ENCODE measurements at places on chromosomes 1 and 21.
A peak's percentile ranks its signal among the peaks of the same experiment; 100 is the strongest.

DNA sequence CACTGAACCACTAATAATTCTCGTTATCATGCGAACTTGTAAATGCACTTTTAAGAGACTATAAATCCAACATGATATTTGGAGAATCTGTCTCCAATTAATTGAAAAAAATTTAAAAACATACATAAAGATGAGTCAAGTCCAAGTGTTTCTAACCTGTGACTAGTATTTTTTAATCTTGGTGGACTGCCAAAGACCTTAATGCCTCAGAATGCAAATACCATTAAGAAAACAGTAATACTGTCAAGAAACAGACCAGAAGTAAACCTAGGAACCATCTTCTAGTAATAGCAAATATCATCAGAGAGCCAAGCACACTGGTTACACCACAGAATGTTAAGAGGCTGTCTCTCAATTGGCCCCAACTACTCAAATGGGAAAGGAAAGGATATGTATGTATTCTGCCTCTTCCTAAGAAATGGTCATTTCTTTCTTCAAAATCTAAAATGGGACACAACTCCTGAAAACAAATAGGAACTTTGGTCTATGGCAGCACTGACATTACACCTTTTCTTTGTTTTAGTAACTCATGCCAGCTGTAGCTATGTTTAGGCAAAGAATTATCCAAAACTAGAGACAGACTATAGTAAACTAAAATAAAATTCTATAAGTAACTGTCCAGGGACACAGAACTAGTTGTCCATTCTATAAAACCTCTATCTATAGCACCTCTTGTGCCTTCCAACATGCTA, 15.8 kb downstream of the SCYL3 start:
- peak; percentile 85 for DNase-seq

GRCh38 chr1:98749152-98749756, 87.7 kb downstream of the SNX7 start:
- peak; percentile 7 for DNase-seq

- DNase-seq: no peak
Observed at GRCh38 chr1:156766298-156767100, 836 bp upstream of the PRCC start.

DNA sequence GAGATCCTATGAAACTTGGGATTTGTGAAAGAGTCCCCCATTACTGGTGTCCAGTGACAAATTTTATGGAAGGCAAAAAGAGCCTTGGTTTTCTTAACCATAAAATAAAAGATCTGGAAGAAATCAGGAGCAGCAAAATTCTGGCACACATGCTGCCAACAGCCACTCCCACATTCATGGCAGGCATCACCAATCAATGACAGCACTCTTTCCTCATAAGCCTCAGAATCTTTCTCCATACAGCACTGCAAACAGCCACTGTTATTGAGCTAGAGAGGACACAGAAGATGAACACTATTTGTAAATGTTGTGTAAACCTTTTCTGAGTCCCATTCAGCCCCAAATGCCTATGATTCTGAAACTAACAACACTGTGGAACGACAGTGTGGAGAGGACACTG, 162.2 kb downstream of the RRAGC start:
- DNase-seq: no peak

- DNase-seq: no peak
Observed at GRCh38 chr1:8347635-8348034, 29.7 kb downstream of the SLC45A1 start.

GRCh38 chr1:229209816-229210215, 61.1 kb upstream of the RAB4A start:
- DNase-seq: no peak

DNA sequence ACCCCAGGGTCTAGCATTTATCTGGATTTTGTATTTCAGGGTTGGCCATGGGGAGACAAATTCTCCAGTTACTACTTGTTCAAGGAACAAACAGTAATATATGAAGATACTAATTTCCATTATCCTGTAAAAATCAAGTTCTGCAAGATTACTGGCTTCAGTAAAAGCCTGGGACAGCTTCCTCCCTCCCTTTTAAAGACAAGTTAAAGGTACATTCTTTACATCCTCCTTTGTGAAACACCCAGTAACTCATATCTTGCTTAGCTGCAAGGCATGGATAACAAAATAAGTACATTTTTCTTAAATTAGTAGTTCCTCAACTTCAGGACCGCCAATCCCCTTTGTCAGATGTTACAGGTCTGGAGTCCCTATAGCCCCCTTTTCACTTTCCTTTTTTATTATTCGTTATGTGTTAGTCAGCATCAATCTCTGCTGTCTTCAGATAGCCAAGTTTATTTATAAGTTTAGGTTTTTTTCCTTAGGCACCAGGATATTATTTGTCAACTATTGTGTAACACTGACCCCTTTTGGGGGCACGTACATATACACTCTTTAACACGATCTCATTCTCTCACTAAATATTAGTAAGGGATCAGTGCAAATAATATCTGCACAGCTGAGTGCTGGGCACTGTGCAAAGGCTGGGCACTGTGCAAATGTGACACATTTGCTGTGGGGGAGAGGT, 9.8 kb downstream of the ERRFI1 start:
- no peak for DNase-seq

- no peak for DNase-seq
Observed at GRCh38 chr1:155000411-155000725, 2.2 kb upstream of the ZBTB7B start.

- DNase-seq: no peak
Observed at GRCh38 chr21:16592381-16592780, 862.6 kb downstream of the USP25 start.

- DNase-seq: no peak
Observed at GRCh38 chr1:213751064-213751397, 236.7 kb upstream of the PROX1 start.

DNA sequence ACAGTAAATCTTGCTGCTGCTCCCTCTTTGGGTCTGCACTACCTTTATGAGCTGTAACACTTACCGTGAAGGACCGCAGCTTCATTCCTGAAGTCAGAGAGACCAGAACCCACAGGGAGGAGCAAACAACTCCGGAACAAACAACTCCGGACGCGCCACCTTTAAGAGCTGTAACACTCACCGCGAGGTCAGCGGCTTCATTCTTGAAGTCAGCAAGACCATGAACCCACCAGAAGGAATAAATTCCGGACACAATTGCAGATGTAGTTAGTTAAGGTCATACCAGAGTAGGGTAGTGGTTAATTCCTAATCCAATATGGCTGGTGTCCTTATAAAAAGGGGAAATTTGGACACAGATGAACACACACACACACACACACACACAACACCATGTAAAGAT, 37.7 kb downstream of the VTCN1 start:
- DNase-seq: no peak

DNA sequence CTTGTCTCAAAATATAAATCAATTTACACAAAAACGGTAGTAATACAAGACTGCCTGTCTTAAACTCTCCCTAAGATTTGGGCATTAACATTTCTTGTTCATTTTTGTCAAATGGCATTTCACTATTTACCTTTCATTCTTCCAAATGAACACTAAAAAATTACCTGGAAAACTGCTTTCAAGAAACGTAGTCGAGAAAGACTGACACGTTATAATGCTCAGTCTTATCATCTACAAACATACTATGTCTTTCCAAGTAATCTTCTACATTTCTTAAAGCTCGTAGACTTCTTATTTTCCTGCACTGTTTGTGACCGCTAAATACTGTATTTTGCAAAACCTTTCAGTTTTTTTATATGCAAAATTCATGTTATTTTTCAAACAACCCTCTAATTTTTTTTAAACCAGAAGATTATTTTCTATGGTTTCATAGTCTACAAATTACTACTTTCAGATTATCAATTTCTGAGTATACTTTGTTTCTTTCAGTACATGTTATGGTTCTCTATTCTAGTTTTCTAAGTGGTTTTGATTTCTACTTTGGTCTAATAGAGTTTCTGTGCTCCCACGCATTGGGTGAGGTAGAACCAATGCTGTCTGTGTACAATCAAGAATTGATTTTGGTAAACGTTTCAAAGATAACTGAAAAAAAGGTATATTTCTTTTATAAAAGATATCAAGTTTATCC, 336.4 kb downstream of the SMYD3 start:
- DNase-seq: no peak

DNA sequence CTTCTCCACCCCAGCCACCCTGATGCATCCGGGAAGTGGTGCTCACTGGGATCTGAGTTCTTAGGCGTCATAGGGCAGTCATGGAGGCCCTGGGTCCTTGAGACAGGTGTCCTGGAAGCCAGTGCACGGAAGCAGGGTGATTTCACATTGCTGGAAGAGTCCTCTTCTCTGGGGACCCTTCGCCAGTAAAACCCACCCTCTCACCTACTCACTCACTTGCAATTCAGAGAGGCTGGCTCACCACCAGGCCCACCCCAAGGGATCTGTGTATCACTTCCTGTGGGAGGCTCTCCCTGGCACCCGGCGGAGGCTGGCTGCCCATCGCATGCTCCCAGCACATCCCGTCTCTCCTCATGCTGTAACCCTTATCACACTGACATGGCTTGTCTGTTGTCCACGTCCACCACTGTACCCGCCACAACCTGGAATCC, 40.2 kb upstream of the EPS8L3 start:
- DNase-seq: no peak

DNA sequence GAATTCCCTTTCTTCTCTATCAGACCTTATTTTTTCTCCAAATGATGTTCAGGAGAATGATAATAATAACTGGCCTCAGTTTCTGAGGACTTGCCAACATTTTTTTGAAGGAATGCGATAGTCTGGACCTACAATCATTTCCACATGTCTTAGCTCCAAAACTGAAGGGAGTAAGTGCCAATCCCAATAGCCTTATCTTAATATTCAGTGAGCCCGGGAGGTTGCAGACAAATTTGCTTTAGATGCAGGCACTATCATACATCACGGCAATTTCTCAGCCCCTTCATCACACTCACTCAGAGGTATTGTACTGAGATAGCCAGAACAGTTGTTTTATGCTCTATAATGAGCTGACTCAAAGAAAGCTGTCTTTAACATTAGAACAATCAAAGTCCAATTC, 796.9 kb downstream of the ADGRL2 start:
- no peak for DNase-seq

DNA sequence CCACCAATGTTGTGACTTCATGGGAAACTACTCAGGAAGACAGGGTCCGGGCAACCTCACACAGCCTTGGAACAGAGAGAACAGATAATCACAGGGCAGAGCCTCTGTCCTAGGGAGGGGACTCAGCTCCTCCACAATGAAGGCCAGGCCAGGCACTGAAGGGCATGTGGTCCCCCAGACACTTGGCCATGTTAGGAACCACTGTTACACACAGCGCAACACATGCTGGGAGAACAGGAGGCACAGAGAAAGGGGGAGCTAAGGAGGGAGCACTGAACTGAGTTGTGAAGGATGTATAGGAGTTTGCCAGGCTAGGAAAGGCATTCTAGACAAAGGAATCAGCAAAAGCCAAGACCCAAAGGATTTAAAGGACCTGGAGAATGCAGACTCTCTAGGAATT, 127.6 kb downstream of the DMRTB1 start:
- no peak for DNase-seq

DNA sequence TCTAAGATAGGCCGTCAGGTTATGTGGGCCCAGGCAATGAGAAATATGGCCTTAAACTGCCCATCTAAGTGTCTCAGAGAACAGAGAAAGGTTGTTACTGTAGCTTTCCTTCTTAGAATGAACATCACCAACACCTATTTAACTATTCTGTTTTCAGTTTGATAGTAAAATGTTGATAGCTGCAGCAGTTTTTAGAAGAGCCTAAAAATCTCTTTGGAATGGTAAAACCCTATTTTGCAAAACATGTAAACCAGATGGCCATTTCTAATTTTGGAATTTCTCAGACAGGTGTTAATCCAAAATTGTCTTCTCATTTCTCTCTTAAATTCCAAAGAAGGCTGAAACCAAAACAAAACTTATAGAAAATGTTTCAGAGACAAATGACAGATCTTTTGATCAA, 57.5 kb downstream of the DIPK1A start:
- no peak for DNase-seq

GRCh38 chr1:84876353-84876752, 16.7 kb downstream of the LPAR3 start:
- no peak for DNase-seq

DNA sequence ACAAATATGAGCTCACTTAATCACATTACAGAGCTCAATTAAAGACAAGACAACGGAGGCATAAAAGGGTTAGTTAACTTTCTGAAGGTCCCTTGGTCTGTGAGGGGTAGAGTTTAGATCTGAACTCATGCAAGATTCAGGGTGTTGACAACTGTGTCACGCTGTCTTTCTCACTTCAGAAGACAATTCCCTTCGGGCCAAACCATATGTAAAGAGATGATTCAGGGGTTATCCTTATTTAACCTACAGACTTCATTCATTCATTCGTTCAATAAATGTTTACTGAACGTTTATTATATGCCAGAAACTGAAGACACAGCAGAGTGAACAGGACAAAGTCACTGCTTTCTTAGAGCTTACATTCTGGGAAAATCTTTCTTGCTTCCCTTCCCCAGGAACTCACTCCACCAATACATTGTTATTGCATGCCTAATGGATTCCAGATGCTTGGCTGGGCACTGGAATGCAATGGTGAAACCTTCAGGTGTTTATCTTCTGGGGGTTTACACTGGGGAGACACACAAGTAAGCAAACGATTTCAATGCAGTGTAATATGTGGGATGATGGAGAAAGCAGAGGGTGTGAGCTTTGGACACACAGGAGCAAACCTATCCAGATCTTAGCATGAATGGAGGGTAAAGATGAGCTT, 6.4 kb downstream of the XCL1 start:
- peak; percentile 10 for DNase-seq

DNA sequence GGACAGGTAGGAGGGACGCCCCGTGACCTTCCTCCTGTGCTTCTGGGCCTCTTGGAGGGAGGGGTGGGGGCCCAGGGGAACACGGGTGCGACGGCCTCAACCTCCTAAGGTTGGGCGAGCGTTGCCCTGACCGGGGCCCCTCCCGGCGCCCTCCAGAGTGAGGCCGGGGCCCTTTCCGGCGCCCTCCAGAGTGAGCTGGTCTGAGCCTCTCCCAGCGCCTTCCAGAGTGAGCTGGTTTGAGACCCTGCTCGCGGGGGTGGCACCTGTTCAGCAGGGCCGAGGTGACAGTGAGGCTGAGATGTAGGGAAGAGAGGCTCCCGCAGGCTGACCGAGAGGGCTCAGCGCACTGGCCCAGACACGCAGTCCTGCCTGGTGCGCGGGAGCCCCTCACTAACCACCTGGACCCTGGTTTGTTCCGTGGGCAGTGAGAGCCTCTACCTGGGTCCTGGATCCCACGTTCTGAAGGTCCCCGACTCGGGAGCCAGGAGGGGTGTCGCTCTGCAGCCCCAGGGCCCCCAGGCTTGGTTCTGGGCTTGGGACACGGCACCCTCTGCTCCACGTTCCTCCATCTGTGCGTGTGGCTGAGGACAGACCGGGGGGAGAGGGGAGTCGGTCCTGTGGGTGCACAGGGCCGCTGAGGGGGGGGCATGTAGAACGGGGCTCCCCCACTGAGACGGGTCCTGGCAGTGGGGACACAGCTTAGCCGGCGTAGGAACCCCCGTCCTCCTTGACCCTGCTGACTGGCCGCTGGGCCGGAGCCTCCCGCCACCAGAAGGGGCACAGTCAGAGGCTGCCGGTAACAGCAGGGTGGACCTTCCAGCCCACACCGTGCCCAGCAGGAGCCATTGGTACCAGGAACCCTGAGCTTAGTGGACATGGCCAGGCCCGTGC, 1.4 kb downstream of the COL6A1 start:
- DNase-seq: no peak

All from HFFc6 (cell line).